ENCODE measurements at places on chromosomes 3 and 15.

GRCh38 chr15:55742927-55743728 lies at the start of gene PRTG:
TSS of gene PRTG (minus strand) at chr15:55743152. CDS start at chr15:55742931, 221 bp downstream.
- no peak for DNase-seq

DNA sequence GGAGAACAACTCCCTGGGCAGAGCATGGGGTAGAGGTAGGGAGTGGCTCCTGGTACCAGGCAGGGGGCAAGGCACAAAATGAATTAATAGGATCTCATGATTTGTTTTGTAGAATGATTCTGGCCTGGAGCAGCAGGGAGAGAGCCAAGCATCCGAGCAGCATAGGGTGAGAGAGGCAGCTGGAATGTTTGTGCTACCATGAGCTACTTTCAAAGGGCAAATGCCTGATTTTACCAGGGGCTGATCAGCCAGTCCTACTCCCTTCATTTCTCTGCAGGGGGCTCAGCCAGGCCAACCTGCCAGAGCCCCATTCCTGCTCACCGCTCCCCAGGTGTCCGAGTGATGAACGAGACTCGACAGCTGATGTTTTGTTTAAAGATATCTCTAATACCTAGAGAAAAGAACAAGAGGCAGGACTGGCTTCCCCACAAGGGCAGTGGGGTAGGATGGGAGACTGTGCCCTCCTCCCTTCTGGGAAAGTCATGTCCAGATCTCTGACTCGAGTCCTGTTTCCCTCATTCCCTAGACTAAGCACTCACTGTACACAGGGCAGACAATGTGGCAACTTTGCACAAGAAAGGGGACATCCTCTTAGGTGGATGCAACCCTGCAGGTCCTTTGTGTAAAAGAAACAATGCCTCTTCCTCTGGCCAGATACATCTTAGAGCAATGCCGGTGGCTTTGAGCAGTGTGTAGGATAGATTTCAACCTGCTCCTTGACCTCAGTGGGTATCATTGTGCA lies 12.9 kb downstream of the DUOX2 start:
- no peak for DNase-seq

GRCh38 chr3:155110996-155111901 lies 31.1 kb downstream of the MME start:
- DNase-seq = no peak

DNA sequence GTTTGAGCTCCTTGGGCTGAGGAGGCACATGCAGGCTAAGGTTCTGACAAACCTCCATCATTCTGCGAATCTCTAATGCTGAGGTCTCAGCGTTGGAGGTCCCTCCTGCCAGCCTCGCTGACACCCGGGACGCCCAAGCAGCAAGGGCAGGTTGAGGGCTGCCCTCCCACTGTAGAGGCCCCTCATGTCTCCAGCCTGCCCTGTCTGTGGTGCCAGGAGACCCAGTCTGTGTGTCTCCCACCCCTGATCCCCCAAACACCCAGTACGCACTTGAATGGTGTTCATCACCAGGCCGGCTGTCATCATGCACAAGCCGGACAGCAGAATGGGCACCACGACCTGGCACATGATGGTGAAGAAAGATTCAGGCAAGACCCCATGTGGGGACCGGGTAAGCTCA lies 27.8 kb downstream of the SLC41A3 start:
- DNase-seq = no peak

- no peak for DNase-seq
Observed at GRCh38 chr3:195612075-195612800, 28.5 kb upstream of the APOD start.

Data from stimulated activated CD4-positive, alpha-beta T cell treated with anti-CD3 and anti-CD28 coated beads, Interleukin-1b, Interleukin-23, amount 100 ng/mL, for 1 hour (primary cell).